SHP77 (cell line): ENCODE measurements at places on chromosomes 4 and X.

DNA sequence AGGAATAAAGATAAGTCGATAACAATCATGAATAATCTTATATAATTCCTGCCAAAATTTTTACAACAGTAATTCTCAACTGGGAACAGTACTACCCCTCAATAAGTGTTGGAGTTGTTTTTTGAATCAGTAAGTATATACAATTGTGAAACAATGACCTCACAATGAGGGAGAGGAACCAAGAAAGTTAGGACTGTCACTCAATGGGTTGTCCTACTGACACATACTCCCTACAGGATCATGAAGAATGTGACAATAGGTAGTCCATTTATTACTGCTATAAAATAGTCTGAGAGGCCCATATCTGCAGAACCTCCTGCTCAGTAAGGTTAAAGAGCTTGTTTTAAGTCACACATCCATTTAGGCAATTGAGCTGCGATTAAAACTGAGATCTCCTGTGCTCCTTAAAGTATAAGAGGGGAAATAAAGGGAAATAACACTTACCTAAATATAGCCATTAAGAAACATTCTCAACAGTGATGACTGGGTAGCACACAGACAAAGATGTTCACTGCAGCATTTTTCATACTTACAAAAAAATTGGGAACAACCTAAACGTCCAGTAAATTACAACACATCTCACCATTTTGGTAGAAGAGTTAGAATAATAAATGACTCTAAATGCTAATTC, 26.2 kb downstream of the FBXW7 start:
- DNase-seq: no peak

DNA sequence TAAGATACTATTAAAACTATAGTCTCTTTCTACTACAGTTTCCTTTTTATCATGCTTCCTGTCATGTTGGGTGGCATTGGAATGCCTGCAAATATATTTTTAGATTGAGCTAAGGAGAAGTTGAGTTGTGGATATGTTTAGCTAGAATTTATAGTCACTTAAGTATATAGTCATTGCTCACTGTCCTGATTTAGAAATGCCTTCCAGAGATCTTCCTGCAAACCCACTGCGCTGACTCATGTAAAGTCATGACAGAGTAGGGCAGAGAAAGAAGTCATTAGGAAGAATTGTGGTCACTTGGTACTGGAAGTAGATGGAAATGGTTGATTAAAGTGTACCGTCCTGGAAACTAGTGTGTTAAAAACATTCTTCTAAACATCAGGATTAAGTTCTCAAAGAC, 490.3 kb upstream of the PABPC4L start:
- no peak for DNase-seq

DNA sequence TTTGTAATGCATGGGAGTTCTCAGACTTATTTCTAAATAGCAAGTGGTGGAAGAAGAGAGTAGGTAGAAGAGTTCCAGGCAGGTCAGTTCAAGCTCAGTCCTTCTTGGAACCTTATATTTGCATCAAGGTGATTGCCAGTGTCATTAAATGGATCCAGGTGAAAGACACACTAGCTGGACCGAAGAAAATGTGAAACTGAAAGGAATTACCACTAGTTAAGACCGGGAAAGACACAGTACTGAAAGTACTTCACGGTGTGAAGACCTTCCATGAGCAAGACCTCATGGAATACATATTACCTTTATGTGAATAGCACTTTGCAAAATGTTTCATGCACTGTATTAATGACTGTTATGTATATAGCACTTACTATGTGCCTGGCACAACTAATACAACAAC, 19.1 kb downstream of the TMEM150C start:
- DNase-seq: no peak

DNA sequence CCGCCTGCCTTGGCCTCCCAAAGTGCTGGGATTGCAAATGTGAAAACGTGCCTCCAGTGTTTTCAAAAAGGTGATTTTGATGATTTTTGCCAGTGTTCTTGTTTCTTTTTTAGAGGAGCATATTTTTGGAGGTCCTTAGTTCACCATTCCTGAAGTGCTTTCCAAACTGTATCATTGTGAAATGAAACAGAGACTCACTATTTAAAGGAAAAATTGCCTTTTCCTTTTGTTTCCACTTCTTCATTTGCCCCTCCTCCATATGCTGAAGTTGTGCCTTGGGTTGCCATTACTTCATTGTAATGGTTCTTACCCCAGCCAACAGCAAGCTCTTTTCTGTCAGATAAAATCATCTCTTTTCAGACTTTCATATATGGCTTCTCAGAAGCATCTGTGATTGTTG, 164.4 kb downstream of the FNIP2 start:
- no peak for DNase-seq

DNA sequence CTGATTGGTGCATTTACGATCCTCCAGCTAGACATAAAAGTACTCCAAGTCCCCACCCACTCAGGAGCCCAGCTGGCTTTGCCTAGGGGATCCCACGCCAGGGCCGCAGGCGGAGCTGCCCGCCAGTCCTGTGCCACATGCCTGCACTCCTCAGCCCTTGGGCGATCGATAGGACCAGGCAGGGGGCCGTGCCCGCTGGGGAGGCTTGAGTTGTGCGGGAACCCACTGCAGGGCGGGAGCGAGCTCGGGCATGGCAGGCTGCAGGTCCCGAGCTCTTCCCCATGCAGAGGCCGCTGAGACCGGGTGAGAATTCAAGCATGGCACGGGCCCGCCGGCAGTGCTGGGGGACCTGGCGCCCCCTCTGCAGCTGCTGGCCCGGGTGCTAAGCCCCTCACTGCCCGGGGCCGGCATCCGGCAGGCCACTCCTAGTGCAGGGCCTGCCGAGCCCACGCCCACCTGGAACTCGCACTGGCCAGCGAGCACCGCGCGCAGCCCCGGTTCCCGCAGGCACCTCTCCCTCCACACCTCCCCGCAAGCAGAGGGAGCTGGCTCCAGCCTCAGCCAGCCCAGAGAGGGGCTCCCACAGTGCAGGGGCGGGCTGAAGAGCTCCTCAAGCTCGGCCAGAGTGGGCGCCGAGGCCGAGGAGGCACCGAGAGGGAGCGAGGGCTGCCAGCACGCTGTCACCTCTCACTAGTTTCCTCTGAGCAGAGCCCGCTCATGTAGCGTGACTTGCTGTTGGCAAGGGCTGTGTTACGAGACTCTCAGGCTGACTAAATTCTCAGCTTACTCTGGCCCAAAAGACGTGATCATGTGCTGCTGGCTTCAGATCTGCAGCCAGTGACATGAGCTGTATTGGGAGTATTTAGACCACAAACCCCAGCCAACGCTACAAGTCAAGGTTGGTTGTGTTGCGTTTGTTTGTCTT, 87.5 kb downstream of the TRAPPC11 start:
- no peak for DNase-seq

DNA sequence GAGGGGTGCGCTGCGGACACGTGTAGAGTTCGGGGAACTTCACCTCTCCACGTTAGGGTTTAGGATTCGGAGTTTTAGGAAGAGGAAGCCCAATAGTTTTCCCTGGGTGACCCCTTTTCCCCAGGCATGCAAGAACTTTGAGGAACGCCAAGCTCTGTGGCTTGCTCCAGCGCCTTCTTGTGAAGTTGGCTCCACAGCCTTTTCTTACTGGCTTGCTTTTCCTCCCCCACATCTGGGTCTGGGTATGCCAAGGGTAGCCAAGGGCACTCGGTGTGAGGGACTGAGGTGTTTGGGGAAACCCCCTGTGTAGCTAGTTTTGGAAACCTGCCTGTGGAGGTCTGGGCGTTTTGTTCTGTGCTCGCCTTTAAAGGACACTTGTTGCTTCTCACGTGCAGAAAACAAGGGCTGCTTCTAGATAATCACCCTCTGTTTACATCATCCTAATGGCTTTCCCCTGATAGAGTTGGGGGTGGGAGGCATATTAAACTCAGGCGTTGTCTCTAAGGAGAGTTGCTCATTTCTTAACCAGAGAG, 746 bp downstream of the EDNRA start:
- no peak for DNase-seq

DNA sequence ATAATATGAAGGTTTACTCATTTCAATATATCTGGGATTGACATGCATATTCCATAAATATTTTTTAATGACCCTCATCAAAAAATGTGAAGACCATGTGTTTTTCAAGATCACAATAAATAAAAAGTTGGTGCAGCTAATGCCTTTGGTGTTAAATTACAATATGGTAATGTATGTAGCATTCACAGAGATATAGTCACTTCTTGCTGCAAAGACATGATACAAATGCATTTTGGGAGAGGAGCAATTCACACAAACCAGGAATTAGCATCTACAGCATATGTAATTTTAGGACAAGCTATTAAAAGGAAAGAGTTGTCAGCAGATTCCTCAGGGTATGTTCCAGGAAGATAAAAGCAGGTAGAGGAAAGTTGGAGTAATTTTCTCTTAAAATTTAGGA, 734.5 kb upstream of the HTR2C start:
- no peak for DNase-seq

GRCh38 chr4:120314969-120315368, 248.3 kb upstream of the MAD2L1 start:
- no peak for DNase-seq

DNA sequence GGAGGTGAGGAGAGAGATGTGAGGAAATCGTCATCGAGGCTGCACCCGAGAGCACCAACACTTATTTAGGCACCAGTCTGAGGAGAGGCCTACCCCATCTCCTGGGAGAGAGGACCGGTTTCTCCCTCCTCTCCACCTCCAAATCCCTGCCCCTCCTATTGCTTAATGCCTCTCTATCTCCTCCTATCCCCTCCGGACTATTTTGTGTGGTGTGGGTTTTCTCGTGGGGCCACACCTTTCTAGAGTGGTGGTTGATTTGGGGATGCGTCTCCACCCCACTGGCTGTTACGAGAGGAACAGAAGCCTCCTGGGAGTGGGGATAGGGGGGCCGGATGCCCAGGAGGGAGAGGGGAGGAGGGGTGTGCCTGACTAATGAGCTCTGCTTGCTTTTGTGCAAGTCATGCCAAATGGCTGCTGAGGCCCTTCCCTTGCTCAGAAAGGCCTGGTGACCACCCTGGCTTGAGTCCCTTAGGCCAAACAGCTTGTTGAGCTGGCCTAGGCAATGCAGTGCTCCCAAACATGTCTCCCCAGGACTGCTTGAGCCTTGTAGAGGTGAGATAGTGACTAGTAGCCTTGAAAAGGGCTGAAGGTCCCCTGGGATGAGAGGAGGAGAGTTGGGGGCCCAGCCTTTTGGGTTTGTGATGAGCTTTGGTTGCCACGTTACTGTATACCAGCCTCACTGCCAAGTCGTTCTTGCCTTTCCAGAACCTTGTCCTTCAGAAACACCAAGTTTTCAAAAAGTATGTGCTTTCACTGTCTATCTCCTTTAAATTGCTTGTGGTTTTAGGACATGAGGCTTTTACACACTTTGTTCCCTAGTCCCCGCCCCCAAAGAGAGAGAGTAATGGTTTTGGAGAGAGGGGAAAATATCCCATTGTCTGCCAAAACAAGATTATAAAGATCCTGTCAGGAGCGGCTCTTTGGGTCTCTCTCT, 1.2 kb downstream of the MSN start:
- DNase-seq: peak; percentile 41

GRCh38 chrX:56833626-56834025, 104.6 kb downstream of the NBDY start:
- no peak for DNase-seq

GRCh38 chrX:99914635-99915034, 495.4 kb downstream of the PCDH19 start:
- DNase-seq: no peak

- peak; percentile 93 for DNase-seq
Measured at GRCh38 chr4:173252024-173252935, 81.9 kb downstream of the HMGB2 start.

DNA sequence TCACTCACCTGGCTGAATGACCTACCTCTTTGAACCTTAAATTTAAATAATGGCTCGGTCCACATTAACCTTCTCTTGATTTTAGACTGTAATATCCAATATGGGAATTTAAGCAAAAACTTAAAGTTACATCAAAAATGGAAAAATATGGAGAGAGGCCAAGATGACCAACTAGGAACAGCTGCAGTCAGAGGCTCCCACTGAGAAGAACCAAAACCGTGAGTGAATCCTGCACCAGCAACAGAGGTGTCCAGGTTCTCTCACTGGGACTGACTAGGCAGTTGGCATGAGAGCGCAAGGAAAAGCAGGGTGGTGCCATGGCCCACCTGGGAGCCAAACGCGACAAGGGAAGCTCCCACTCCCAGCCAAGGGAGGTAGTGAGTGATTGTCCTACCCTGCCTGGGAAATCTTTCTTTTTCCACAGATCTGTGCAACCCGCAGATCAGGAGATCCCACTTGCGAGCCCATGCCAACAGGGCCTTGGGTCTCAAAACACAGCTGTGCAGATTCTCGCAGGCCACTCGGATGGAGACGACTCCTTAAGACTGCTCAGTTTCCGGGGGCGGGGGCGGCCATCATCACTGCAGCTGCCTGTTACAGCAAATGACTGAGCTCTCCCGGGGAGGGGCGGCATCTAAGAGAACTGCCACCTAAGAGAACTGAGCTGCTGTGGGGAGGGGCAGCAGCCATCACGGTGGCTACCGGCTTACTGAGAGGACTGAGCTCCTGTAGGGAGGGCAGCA, 343.4 kb downstream of the DMD start:
- DNase-seq: no peak

DNA sequence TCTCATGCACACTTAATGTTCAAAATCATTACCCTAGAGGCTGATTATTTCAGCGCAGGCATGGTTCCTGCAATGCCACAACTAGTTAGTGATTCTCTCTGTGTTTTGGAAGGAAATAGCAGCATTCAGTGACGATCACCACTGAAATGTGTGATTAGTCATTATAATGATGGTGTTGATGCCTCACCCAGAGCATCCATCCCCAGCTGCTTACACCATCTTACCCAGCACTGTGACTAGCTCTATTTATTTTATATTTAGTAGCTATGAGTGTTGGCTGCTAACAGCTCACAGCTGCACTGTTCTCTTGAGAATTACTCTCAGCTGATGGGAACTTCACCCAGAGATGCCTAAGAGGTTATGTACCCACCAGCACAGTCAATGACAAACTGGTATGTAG, 60.5 kb upstream of the TSPAN7 start:
- DNase-seq: no peak

DNA sequence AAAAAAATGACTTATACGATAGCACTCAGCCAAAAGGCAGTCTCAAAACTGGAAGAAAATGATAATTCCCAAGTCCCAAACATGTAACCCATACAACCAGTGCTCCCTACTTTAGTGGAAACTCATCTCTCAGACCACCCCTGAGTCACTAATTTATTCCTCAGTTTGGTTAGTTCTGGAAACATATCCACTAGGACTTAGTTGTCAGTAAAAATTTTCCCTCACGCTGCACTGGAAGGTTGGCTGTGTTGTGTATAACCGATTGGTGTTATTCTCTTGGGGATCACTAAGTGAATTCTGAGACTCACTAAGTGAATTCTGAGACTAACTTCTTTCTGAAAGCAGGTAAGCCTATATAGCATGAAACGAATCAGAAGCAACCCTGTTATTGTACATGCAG, 48.5 kb upstream of the GAB1 start:
- no peak for DNase-seq

DNA sequence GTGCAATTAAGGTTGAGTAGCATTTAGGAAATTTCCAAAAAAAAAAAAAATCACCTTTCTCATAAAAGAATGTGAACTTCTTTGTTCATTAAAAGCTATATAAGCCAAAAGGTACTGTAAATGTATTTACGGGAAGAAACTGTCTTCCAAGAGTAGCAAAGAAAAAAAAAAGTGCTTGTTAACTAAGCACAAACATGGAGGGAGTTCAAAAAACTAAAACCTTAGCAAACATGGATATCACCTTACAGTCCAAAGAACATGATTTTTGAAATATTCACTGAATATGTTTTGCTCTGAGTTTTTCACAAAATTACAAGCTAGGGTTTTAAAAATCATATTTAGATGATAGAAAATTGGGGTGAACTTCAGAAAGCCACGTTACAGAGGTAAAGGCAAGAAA, 217.5 kb downstream of the ADAMTS3 start:
- DNase-seq: no peak
